RPMI7951 (cell line): ENCODE measurements at places on chromosomes 1 and 21.

GRCh38 chr1:15060104-15060503 is 93.4 kb upstream of the TMEM51 start:
- no peak for DNase-seq

DNA sequence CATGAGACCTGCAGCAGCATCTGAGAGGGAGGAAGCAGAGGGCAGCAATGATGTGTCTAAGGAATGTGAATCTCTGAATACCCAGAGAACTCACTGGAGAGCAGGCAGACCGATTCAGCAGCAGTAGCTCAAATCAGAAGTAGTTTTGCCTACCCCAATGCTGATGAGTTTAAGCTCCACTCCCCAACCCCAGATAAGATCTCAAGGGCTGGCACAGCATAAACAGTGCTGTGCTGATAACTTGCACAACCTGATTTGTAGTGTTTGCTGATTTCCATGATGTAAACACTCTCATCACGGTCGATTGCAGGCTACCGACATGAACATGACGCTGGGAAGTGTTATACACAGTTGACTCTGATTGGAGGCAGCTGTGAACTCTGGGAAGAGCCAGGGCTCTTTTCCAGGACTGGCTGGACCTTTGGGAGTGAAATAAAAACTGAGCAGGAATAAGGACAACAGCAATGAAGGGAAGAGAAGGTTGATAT is 11.2 kb upstream of the HMGCS2 start:
- no peak for DNase-seq

- DNase-seq, result peak; percentile 93
Measured at GRCh38 chr1:25905680-25906643, at the start of gene STMN1. STMN1 (minus strand) TSS chr1:25906419; CDS start chr1:25904676, 1,743 bp downstream.

- DNase-seq, result no peak
Measured at GRCh38 chr1:5265438-5266075, 611.1 kb downstream of the AJAP1 start.

DNA sequence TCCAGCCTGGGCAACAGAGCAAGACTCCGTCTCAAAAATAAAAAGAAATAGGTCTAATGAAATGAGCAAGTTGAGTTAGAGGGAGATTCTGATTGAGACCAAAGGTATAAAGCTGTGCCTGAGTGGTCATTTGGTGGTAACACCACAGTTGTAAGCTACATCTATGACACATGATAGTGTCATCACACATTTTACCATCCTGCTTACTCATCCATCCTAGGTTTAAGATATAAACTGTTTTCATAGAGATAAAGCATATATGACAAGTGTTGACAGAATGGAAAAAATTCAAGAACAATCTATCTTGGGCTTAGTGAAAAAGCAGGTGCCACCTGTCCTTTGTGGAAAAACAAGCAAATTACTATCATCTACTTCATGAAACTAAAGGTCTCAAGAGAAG is 7.1 kb upstream of the CFAP141 start:
- peak; percentile 49 for DNase-seq

DNA sequence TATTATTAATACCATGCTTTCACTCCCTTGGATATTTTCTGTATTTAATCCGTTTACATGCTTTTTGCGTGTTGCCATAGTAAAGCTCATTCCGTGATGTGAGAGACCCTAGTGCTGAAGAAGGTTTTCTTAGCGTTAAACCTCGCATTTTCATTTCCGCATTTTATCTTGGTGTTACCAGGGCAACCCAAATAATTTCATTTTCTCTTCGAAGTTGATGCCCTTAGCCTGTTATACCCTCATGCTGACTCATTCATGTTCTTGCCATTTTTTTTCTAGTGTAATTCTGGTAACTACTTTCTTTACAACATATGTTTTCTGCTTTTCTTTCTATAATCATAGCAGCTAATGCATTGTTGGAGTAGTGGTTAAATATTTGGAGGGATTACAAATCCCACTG is 37.2 kb downstream of the LRRC8C start:
- DNase-seq, result peak; percentile 14

GRCh38 chr21:27548486-27548885 is 581.6 kb upstream of the ADAMTS5 start:
- no peak for DNase-seq

GRCh38 chr1:28503117-28503516 is 2.7 kb upstream of the RCC1 start:
- no peak for DNase-seq

- DNase-seq, result peak; percentile 56
Measured at GRCh38 chr1:65235867-65236805, 73.2 kb upstream of the DNAJC6 start.

DNA sequence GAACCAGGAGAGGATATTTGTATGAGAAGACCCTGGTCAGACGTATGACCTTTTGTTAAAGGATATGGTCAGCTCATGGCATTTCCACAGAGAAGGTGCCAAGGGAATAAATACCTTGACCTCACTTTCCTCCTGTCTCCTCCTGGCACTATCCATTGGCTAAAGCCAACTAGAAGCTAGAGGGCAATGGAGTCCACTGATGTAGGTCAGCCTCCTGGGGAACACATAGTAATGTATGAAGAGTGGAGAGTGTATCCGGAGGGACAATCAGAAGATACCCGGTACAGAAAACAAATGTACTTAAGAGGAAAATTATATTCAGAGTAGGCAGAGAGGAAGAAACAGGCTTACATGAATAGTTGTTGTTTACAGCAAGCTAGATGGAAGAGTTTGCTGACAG is 698 bp upstream of the NTMT2 start:
- DNase-seq, result no peak

GRCh38 chr1:107692580-107693345 is 272.2 kb downstream of the VAV3 start:
- DNase-seq, result no peak

GRCh38 chr1:178684542-178685000 is 40.5 kb upstream of the RALGPS2 start:
- DNase-seq, result peak; percentile 76

GRCh38 chr1:59265622-59266021 is 31.3 kb upstream of the FGGY start:
- no peak for DNase-seq

GRCh38 chr1:116324411-116324810 is 48.6 kb upstream of the ATP1A1 start:
- no peak for DNase-seq

- no peak for DNase-seq
Measured at GRCh38 chr1:150283260-150283659, 906 bp downstream of the CIART start.

DNA sequence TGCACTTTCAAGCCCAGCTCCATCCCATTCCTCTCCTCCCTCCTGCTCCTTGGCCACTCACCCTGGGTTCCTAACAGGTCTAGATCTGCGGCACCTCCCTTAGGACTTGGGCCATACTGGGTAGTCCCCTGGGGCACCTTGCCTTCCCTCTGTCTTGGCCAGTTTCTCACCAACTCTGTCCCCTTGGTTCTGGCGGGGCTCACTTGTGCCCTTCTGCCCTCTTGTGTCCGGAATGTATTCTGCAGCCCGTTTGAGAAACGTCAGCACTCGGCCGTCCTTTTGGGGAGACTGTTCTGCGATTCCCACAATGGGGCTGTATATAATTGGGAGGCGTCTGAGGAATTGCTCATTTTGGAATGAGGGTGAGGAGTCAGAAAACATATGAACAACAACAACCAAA is 162.4 kb downstream of the ZSCAN20 start:
- DNase-seq, result peak; percentile 51

GRCh38 chr1:181793831-181794230 is 267.7 kb downstream of the ZNF648 start:
- no peak for DNase-seq

DNA sequence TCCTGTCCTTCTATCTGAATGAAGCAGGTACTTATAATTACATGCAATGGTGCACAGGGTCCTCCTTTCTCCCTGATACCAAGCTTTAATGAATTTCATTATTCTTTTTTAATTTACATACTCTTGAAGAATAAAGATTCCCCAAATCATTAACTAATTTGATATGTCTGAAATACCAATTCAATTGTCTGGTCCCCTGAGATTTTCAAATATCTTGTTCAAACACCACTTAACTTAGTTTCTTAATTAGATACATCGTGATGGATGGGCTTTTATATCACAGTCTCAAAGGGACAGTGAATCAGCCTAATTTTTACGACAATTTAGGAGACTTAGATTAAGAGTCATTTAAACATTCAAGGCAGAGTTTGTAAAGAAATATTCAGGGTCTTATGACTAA is 1054.6 kb downstream of the PLA2G4A start:
- DNase-seq, result no peak

DNA sequence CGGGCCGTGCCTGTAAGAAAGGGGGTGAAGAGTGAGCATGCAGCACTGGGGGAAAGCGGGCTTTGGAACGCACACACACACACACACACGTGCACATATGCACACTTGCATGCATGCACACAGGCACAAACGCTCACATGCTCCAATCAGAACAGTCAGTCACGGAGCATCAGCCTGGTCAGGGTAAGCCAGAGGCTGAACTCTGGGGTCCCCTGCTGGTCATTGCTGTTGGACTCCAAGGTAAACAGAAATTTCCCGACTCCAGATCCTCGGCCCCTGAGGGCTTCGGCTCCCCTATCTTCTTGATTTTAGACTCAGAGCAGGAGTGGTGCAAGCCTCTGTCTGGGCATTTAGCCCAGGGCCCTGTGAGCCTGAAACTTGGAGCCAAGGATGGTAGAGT is 54.2 kb downstream of the SYT2 start:
- peak; percentile 37 for DNase-seq

- DNase-seq, result no peak
Measured at GRCh38 chr1:25216123-25216522, 16.2 kb downstream of the SYF2 start.

GRCh38 chr1:54018635-54019034 is 649 bp upstream of the LDLRAD1 start:
- DNase-seq, result no peak

DNA sequence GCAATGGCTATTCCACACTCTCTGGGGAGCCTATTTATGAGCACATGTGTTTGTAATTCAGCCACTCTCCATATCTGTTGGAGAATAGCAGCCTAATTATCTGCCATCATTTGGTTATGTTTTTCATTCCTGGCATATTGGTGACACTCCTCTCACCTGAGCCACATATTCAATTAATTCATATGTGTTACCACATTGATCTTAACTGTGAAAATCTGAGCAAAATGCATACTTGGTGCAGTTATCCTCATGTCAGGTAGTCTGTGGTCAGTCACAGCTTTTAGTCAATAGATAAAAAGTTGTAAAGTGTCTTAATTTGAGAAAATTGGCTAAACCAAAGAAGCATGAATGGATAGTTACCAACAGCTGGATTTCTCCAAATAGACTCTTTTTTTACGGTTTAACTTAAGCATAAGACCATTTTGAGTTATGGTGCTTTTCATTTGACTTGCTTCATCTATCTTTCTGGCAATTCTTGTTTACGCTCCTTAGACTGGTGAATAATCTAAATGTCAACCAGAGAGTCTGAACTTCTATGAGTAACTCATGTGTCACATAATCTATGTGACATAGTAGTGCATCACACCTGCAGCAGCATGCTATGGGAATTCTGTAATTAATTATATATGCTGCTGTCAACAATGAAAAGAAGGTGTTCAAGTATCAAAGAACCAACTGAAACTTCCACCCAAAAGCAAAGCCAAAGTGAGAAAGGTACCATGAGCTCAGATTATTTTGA is 187.7 kb upstream of the SGIP1 start:
- DNase-seq, result no peak

DNA sequence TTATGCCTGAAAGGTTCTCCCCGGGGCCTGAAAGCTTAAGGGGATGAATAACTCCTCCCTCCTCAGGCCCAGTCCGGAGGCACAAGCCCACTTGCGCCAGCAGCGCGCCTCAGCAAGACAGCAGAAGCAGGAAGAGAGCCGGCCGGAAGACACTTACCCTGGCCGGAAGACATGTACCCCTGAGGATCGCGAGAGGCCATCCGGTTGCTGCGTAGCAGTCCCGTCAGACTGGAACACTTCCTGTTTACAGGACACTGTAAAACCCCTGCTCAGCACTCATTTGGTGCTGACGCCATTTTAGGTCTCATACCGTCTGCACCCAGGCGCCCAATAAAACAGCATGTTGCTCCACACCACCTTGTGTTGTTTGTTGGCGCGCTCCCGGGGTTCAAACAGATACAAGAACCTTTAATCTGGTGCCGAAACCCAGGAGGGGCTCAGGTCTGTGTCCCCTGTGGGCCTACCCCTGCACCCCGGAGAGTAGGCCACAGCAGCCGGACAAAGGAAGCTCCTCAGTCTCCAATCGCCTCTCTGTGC is 30.3 kb downstream of the VN1R5 start:
- no peak for DNase-seq

- no peak for DNase-seq
Measured at GRCh38 chr1:3676581-3677470, 24.5 kb downstream of the TP73 start.
